ENCODE measurements at places on chromosomes 12 and 14.

GRCh38 chr12:19709889-19710288 lies 270.6 kb downstream of the AEBP2 start:
- DNase-seq, result no peak

DNA sequence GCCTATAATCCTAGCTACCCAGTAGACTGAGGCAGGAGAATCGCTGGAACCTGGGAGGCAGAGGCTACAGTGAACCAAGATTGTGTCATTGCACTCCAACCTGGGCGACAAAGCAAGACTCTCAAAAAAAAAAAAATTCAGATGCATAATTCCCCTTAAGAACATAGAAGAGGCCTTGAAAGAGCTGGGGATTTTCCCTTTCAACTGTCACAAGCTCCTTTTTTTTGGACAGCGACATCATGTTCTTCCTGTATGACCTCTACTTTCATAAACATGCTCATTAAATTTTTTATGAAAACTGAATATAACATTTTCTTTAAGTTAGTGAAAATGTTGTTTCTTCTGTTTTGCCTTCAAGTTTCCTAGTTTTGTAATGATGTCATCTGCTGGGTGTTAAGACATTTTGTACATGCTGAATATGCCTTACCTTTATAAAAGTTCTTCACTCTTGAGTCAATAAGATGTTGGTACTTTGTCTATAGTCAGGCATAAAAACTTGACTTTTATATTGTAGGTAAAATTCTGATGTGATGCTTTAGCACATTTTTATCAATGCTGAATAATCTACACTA lies 76.0 kb downstream of the PTHLH start:
- DNase-seq, result no peak

DNA sequence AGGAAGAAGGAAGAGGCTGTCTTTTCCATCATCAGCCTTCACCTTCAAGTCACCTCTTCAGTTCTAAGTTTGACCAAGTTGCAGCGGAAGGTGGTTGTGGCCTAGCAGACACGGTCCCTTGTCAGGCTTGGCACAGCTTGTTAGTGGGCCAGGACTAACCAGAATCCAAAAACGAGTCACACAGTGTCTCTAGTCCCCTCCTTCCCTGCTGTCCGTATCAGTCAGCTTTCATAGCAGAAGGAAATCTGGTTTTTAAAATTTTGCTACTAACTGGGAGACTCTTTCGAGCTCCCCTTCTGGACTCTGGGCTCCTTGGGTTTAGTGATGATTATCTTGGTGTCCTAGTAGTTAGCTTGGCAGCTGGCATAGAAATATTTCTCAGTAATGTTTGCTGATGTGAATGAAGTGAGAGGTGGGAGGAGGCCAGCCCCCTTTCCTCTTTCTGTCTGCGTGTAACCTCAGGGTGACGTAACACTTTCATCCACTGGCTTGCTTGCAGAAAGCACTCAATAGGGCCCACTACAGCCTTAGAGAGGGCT lies 3.8 kb downstream of the ETV6 start:
- no peak for DNase-seq

- DNase-seq, result no peak
These were observed 109.5 kb downstream of the SINHCAF start for GRCh38 chr12:31216479-31216878.

- no peak for DNase-seq
These were observed 19.1 kb downstream of the SLC2A3 start for GRCh38 chr12:7916936-7917335.

DNA sequence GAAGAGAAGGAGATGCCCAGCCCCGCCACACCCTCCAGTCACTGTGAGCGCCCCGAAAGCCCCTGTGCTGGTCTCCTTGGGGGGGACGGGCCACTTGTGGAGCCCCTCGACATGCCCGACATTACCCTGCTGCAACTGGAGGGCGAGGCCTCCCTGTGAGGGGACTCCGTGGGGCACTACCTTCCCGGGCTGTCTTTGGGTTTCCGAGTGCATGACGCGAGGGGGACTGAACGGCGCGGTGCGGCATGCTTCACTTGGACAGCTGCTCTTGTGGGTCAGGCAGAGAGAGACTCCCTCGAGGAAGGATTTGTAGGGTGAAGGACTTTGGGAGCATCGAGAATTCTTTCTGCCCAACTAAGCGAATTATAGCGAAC lies 1.1 kb downstream of the CCDC184 start:
- no peak for DNase-seq

DNA sequence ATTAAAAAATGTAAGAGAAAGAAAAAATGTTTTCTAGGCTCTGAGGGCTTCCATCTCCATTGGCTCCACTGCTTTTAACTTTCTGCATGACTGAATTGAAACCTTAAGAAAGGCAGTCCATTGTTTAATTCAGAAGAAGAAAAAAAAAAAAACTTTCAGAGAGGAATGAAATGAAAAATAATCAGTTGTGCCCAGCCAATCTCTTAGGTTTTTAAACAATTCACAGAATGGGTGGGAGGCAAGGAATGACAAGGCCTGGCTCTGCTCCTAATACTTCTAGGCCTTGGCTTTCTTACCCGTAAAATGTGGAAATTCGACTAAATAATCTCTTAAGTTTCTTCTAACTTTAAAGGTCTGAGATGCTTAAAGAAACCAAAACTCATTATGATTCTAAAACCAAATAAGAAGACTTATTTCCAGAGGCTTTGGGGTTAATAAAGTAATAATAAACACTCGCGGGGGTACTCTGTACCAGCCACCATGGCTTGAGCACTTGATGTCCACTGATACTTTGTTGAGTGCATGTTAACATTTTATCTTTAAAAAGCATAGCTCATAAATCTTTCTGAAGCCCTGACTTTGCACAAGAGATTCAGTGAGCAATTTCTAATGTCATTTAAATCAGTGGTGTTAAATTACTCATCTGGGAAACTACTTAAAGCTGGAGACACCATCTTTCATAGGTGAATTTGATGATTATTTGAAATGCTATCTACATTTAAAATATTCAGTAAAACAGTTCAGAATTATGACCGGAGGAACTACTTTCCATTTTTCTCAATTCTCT lies 49.6 kb downstream of the STON2 start:
- DNase-seq, result no peak

DNA sequence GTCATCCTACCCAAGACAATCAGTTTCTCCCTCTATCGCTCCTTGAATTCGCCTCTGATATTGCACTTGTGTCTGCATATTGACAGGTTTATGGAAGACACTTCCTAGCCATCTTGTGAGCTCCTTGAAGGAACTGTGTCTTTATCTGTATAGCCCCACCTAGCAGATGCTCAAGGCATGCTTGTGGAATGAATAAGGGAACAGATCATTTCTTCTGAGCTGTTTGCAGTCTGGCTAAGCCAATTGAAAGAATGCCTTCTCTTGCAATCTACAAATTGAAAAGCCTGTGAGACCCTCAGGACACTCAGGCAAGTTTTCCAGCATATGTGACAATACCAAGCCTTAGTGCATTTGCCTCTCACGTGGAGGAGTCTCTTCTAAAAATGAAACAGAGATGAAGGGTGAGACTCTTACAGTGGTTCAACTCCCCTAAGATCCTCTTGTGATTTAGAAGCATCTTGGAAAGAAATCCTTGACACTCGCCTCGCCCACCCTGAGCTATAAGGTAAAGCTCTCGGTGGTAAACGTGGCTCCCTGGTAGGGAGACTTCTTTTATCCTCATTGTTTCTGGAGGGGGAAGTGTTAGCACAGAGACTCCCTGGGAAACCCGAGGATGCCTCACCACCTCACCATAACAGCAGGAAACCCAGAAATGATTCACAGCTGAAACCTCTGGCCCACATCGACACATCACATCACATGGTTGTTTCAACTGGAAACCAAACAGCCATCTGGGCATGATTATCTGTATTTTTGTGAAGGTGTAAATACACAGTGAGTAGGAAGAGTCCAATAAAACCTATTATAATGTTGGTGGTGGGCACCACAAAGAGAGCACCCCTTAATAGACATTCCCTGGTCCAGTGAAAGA lies 112.3 kb upstream of the BCL2L14 start:
- DNase-seq, result no peak

- DNase-seq, result no peak
These were observed 73.4 kb downstream of the IFNG start for GRCh38 chr12:68086019-68086603.

- DNase-seq, result no peak
These were observed 30.4 kb upstream of the GNPNAT1 start for GRCh38 chr14:52821805-52822250.

DNA sequence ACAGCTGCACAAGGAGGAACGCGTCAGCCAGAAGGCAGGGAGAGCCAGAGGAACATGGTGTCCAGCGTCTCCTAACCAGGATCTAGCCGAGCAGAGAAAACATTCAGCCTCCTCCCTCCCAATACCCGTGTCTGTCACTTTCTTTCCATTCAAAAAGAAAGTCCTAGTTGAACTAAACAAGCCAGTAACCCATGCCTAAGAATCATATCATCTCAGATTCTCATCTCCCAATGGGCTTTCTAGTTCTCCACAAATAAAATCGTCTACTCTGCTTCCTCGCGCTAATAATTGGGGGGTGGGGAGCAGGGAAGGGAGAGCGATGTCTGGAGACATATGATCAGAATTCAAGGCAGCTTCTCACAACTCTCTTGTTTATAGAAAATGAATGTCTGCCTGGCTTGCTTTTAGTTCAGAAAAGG lies 7.4 kb downstream of the NKX2-1 start:
- DNase-seq, result no peak

DNA sequence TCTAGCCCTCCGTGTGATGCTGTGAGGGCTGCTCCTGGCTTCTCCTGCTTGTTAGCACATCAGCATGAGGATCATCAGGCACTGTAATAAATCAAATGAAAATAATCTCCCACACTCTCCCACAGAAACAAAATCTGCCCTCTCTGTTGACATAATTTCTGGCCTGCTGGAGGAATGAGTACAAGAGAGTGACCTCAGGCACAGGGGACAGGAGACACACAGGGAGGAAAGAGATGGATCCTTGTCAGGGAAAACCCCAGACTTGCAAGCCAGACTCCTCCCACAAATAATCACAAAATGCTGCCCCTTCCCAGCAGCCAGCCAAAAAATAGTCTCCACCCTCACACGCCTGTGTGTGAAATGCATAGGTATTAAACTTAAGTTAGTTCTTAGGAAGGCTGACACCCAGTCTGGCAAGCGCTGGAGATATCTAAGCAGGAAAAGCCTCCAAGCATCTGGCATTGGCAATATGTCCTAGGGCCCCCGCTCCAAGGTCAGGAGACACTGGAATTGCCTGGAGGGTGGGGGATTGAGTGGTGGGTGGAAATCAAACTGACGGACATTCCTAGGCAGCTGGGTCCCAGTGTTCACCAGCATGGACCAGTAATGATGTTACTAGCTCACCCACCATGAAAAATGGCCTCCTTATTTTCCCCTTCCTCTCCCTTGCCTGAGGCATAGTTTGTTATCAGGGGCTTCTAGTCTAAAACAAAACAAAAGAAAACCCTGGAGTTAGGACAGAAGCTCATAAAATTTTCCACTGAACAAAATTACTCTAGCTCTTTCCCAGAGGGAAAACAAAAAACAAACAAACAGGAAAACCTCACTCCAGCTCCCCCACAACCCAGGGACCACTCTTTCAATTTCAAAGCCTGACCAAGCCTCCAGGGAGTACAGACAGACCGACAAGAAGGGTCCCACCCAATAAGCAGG lies 22.0 kb downstream of the SMUG1 start:
- no peak for DNase-seq

DNA sequence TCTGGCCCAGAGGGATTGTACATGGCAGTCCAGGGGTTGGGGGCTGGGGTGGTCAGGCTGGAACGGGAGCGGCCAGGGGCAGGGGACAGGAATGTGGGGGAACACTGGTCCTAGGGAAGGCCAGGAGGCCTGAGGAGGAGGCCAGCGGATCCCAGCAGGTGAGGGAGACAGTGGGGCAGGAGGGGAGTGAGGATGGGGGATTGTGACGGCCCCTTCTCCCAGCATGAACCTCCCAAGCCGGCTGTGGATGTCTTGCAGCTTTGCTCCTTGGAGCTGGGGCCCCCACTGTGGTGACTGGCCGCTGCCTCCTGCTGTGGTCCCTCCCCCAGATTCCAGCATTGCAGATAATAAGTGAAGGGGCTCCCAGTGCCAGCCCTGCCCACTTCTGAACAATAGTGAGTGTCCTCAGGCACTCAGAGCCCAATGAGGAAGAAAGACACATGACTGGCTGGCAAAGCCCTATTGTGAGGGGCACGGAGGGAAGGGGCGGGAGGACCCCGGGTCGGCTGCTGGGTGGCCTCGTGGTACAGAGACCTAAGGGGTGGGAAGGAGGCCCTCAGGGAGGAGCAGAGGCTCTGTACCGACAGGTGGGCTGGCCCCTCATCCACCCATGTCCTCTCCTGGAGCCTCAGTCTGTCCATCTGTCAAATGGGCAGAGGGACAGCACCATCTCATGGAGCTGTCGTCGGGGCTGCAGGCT lies 215.0 kb downstream of the KIF26A start:
- DNase-seq, result no peak

DNA sequence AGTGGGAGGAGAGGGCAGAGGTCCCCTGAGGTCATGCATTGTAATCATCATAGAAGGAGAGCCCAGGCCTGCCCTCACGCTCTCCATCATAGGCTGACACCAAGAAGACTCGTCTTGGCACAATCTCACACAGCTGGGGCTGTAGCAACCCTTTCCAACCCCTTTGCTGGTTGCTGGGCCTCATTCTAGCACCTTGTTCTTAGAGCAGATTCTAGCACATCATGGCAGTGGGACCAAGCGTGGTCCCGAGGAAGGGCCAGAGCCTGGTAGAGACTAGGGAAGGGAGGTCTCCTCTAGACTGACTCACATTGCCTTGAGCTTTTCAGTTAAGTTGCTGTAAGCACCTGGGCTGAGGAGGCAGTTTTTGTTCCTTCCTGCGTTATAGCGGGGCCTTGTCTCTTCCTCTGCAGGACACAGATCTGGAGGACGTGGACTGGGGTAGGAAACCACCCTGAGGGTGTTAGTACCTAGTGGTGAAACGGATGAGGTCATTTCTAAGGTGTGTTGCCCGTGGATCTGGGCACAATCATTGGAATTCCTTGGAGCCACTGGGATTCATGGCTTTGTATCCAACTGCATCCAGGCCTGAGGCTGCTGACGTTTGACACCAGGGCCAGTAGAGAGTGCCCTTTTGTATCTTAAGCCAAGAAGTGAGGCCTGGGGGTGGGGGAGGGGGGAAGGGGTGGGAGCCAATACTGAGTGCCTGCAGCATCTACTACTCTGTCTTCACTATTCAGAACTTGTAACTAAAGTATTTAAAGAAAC lies 19.9 kb downstream of the RPS6KL1 start:
- no peak for DNase-seq
